Activated CD4-positive, alpha-beta T cell treated with anti-CD3 and anti-CD28 coated beads for 48 hours (primary cell): ENCODE measurements at places on chromosomes 2 and 18.

- DNase-seq: no peak
These were observed 272.9 kb upstream of the NRP2 start for GRCh38 chr2:205409411-205409810.

DNA sequence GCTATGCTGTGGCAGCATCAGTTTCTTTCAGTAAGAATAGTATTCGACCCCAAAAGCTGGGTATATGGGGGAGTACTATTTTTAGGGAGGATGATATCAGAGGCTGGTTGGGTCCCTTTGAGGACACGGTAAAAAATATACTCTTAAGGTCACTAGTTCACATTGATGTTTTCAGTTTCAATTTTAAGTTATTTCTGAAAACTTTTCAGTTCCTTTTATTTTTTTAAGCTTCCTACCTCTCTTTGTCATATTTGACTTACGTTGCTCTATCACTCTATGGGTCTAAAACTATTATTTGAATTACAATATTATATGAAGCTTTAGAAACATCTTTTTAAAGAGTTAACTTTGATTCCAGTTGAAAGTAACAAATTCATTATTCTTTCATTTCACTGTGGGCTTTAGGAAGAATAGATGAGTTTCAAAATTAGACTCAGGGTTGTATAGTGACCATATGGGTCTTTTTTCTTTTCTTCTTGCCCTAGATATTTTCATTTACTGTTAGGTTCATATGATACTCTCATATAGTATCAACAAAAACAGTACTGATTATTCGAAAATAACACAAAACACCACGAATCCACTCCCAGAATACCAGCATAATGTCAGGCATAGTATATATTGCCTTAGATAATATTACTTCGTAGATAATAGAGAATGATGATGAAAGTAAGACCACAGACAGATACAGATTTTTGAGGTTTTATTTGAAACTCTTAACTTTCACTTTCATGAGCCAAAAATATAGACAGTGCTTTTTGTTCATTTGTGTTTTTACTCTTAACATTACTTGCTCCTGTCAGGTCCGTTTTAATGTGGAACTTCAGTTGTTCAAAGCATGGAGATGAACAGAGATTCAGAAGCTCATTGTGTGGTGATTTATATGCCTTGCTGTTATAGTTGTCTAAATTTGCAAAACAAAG is 9.8 kb downstream of the RMDN2 start:
- no peak for DNase-seq

DNA sequence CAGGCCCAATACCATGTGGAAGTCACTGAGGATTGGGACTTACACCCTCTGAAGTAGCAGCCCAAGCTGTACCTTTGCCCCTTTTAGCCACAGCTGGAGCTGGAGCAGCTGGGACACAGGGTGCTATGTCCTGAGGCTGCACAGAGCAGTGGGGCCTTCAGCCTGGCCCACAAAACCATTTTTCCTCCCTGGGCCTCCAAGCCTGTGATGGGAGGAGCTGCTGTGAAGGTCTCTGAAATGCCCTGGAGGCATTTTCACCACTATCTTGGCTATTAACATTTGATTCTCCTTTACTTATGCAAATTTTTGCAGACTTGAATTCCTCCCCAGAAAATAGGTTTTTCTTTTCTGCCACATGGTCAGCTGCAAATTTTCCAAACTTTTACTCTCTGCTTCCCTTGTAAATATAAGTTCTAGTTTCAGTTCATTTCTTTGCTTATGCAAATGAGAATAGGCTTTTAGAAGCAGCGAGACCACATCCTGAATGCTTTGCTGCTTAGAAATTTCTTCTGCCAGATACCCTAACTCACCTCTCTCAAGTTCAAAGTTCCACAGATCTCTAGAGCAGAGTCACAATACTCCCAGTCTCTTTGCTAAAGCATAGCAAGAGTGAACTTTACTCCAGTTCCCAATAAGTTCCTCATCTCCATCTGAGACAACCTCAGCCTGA is 213.8 kb upstream of the MGAT5 start:
- no peak for DNase-seq

GRCh38 chr18:54086046-54086802 is 138.2 kb downstream of the MBD2 start:
- peak; percentile 7 for DNase-seq

DNA sequence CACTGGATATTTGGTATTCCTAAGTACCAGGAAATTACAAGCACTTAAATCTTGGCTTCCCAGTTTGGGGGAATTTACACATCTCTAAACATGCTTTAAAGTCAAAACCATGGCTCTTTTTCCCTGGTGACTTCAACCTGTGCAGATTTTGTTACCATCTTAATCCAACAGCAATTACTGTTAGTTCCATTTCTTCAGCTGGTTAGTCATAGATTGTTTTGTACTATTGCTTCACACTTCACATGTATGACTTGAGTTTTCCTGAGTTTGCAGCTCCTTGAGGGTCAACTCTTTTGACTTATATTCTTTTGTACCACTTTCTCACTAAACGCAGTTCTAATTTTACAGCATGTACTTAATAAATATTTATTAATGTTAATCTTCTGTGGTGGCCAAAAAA is 203.4 kb upstream of the RND3 start:
- no peak for DNase-seq

DNA sequence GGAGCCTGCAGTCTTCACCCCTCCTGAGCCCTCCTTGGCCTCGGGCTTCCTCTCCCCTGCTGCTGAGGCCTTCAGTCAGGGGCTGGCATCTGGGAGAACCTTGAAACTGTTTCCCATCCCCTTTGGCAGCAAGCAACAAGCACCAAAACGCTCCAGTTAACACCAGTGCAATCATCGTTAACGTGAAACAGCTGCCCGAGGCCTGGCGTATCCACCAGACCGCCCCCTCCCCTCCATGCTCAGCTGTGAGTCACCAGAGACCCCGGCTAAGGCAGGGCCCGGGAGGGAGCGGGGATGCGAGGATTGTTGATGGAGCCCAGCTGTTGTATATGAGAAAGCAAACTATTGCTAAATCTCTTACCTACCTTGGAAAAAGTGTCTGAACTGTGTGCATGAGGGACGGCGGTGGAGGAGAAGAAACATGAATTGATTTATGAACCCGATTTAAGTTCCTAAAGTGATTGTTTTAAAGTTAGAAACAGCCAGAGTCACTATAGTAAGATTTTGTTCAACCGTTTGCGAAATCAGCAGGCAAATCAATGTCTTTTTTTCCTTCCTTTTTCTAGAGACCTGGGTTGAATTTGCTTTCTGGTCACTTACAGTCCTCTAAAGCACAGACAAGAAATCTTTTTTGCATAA is 5.2 kb downstream of the ZFP36L2 start:
- peak; percentile 41 for DNase-seq

- DNase-seq: no peak
These were observed 27.6 kb upstream of the MYO1B start for GRCh38 chr2:191217580-191217979.

DNA sequence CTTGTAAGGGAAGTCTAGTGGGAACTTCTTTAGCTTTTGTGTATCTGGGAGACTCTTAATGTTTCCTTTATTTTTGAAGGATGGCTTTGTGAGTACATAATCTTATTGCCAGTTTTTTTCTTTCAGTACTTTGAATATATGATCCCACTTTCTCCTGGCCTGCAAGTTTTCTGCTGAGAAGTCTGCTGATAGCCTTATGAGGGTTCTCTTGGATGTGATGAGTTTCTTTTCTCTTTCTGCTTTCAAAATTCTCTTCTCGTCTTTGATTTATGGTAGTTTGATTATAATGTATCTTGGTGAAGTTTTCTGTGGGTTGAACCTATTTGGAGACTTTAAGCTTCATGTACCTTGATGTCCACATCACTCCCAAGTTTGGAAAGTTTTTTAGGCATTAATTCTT is 28.1 kb downstream of the COLEC11 start:
- DNase-seq: no peak

DNA sequence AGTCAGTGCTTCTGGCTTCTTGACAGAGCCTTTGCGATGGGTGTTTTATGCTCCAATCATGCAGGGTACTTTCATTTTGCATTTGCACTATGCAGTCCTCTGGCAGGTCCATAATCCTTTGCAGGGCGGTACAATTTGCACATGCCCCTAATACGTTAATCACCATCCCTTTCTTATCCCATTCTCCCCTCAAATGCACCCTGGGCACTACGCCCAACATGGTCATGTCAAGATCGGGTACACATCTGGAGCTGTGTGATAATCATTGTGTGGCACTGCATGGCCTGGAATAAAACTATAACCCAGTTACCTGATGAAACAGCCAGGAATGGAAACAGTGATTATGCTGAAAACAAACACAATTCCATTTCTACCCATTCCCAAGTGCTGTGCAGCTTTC is 27.7 kb downstream of the LOXHD1 start:
- no peak for DNase-seq
